Activated T-cell treated with anti-CD3 and anti-CD28 coated beads for 24 hours (primary cell): ENCODE measurements at places on chromosomes 4 and X.

GRCh38 chr4:130336585-130337217, 1240.7 kb downstream of the C4orf33 start:
- no peak for DNase-seq

DNA sequence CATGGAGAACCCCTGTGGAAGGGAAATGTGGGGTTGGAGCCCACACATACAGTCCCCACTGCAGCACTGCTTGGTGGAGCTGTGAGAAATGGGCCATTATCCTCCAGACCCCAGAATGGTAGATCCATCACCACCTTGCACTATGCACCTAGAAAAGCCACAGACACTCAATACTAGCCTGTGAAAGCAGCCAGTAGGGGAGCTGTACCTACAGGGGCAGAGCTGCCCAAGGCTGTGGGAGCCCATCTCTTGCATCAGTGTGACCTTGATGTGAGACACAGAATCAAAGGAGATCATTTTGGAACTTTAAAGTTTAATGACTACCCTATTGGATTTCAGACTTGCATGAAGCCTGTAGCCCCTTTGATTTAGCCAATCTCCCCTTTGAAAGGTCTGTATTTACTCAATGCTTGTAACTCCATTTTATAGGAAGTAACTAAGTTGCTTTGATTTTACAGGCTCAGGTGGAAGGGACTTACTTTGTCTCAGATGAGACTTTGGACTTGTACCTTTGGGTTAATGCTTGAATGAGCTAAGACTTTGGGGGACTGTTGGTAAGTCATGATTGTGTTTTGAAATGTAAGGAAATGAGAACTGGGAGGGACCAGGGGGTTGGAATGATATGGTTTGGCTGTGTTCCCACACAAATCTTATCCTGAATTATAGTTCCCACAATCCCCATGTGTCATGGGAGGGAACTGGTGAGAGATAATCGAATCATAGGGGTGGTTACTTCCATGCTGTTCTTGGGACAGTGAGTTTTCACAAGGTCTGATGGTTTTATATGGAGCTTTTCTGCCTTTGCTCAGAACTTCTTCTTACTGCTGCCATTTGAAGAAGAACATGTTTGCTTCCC, 352.6 kb downstream of the INPP4B start:
- DNase-seq, result no peak

- no peak for DNase-seq
These were observed 7.7 kb downstream of the GPR173 start for GRCh38 chrX:53056292-53056691.

GRCh38 chrX:44244008-44244407, 99.5 kb downstream of the EFHC2 start:
- DNase-seq, result no peak

- DNase-seq, result no peak
These were observed 22.1 kb downstream of the UBE2K start for GRCh38 chr4:39719804-39720580.

DNA sequence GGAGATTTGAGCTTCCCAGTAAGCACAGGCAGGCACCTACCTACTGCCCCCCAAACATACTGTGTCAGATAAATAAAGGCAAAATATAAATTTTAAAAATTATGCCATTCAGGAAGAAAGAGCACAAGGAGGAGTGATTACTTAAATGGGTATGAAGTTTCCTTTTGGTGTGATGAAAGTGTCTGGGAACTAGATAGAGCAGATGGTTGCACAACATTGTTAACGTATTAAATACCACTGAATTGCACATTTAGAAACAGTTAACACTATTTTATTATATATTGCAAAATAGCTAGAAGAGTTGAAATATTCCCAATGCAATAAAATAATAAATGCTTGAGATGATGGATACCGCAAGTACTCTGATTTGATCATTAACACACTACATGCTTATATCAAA, 374.7 kb upstream of the FGF13 start:
- DNase-seq, result no peak

DNA sequence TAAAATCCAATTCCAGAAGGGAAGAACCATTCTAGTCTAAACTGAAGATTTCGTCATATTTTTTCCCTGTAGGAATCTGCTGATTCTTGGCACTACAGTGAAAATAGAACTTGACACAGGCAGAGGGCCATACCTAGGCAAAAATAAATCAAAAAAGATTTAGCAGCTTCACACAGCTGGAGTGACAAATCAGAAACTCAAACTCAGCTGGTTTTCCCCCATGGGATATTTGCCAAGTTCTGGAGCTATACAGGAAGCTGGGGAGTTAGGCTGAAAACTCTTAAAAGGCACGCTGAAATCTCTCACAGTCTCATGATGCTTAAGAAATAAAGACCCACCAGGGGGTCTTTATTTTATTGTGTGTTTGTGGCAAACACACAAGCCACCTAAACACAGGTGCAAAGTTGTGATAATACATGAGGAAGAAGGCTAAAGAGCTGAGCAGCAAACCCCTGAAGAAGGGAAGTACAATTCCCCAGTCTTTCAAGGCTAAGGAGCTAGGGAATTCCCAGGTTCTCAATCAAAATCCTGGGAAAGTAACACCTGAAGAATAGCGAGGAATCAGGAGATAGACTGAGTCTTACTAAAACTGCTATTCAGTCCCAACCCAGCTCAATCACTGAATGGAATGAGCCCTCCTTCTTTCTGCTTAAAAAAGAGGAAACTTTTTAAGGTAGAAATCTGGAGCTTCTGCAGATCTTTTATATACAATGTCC, 32.1 kb upstream of the BEND2 start:
- DNase-seq, result no peak

- no peak for DNase-seq
These were observed 6.3 kb upstream of the ACE2 start for GRCh38 chrX:15607067-15607466.
